Stimulated activated CD8-positive, alpha-beta memory T cell treated with anti-CD3 and anti-CD28 coated beads, Interleukin-4, amount 100 ng/mL, for 4 hours (primary cell): ENCODE measurements at places on chromosomes 4 and X.
A peak's percentile ranks its signal among the peaks of the same experiment; 100 is the strongest.

- DNase-seq, result no peak
Observed at GRCh38 chrX:2705046-2705832, 14.1 kb downstream of the CD99 start.

DNA sequence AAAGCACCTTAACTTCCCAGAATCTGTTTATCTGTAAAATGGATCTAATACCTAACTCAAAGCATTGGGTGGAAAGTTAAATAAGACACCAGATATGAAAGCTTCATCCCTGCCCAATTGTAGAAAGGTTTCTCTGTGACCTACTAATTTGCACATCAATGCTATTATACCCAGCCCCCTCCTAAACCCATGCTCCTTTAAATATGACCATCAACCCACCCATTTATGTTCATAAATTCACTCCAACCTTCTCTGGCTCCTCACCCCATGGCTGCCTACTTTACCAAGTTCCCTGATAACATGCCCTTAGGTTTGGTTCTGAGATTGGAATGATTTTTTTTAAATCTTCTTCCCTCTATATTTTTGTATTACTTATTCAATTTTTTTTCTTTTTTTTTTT is 1.9 kb downstream of the LYAR start:
- no peak for DNase-seq

GRCh38 chr4:112857461-112857860 is 192.0 kb upstream of the ANK2 start:
- DNase-seq, result no peak

- no peak for DNase-seq
Observed at GRCh38 chrX:154733066-154733425, 17.8 kb downstream of the GAB3 start.

DNA sequence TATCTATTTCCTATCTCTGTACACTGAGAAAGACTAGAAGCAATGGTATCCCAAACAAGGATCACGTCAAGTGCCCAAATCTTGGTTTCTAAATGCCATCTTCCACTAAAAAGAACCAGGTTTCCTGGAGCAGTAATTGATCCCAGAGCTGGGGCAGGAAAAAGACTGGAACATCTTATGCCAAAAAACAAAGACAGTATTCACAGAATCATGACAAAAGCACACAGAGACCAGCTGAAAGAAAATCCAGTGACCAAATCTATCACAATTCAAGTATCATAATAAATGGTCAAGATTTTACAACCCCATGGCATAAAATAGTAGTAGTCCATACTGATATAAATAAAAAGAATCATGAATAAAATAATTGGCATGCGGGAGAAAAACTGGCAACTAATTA is 44.9 kb downstream of the CENPC start:
- no peak for DNase-seq

- peak; percentile 25 for DNase-seq
Observed at GRCh38 chrX:1462596-1463251, 10.0 kb upstream of the ASMTL start.

GRCh38 chr4:17597517-17597916 is 16.9 kb upstream of the MED28 start:
- no peak for DNase-seq

DNA sequence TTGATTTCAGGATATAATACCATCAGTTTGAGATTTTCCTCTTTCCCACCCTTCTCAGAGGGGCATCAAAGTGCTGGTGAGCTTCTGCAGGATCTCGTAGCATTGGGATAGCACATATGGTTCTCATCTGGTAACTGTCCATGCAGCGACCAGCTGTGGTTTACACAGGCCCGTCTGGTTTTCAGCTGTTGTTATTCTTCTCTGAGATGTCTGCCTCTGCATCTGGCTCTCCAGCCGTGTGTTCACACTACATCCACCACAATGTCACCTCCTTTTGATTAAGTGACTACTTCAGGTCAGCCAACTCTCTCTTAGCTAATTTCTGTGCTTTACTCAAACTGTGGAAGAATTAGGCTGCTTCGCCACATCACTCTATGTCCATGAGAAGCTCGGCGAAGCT is 676.7 kb upstream of the TENM3 start:
- no peak for DNase-seq

DNA sequence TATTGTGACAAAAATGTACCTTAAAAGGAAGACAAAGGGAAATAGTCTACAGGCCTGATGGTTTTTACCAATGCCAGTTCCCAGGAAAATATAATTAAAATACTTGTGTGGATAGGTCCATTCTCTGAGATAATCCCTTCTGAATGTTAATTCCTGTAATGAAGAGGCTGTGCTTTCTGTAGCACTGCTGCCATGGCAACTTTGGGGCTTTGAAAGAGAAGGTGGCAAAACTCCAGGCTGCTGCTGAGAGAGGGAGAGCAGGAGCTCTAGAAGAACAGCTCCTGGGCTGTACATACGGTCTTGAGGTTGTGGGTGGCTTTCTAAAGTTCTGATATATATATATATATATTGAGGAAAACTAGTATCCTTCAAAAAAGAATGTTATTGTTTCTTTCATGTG is 125.4 kb downstream of the PDLIM5 start:
- no peak for DNase-seq

GRCh38 chr4:71322425-71322824 is 16.4 kb upstream of the SLC4A4 start:
- no peak for DNase-seq

GRCh38 chrX:63488546-63489373 is 137.6 kb upstream of the SPIN4 start:
- no peak for DNase-seq

DNA sequence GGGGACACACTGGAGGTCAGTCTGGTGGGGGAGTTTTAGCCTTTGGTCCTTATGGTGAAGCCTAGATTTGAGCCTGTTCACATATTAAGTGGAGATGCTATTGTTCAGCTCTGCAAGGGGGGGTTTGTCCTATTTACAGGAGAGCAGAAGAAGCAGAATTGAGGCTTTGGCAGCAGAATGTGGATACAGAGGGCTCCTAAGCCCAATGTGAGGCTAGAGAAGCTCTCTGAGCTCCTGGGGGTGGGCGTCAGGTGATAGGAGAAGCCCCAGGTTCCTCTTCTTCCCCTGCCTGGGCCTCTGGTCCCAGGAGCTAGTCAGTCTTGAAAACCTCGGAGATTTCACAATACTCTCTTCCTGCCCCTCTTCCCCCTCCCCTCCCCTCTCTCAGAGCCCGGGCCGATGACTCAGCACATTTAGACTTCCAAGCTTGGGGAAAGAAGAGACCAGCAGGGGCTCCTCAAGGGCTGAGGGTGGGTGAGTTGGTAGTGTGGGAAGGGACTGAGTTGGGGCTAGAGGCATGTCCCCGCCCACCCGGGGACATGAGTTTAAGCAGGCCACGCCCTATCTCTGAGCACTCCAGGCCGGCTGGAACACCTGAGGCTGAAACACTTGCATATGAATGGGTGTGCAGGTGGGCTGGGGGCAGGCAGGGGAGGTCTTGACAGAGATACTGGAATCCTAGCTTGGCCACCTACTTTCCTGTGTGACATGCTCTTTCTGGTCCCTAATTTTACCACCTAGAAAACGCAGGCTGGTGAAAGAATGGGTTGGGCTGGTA is 3.4 kb downstream of the TFE3 start:
- peak; percentile 29 for DNase-seq

GRCh38 chr4:81460191-81460701 is 11.5 kb downstream of the RASGEF1B start:
- DNase-seq, result no peak

- DNase-seq, result no peak
Observed at GRCh38 chr4:88674979-88675378, 22.6 kb downstream of the NAP1L5 start.

GRCh38 chr4:683982-684622 is 4.8 kb downstream of the SLC49A3 start:
- DNase-seq, result no peak
